ENCODE measurements at places on chromosomes 7 and 10. TPM values are rescaled to one million over a fixed set of nuclear protein-coding genes. Genes with fewer than 3 reads are reported as not detected.

EVX1 gene
- not detected for total RNA-seq

- DNase-seq: no peak
Measured at GRCh38 chr10:44591911-44592310, 207.0 kb upstream of the CXCL12 start.

CALML3 gene
- not detected for total RNA-seq

GRCh38 chr7:142894985-142895593 is 9.5 kb upstream of the TRPV6 start:
- no peak for DNase-seq
